ENCODE measurements at places on chromosomes 12 and 14.
A peak's percentile ranks its signal among the peaks of the same experiment; 100 is the strongest.

DNA sequence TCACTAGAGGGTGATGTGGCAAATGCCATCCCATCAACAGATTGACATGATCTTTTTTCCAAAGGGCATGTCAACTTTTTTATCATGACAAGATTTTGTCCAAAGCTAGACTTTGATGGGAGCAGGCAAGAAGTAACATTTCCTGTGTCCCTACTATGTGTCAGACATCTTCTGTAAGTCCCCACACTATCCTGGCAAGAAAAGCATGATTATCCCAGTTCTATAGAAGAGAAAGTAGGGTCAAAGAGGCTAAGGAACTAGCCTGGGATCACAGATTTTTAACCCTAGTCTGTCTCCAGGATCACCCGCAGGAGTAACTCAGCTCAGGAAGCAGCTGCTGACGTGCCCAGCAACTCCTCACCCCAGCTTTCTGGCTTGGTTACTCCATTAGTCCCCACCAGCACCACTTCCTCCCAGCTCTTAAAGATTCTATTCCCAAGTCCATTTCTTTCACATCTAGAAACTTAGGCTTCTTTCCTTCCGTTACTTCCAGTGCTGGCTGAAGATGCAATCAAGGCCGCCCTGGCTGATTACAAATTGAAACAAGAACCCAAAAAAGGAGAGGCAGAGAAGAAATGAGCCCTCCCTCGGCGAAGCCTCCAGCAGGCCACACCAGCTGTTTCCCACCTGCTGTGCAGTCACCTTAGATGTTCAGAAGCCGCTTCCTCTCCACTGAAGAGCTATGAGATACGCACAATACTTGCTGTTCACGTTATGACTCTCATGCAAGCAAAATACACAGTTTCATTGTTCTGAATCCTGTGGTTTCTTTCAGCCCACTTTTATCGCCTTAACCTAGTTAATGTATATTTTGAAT, 6.2 kb downstream of the ISCU start:
- DNase-seq = peak; percentile 30

DNA sequence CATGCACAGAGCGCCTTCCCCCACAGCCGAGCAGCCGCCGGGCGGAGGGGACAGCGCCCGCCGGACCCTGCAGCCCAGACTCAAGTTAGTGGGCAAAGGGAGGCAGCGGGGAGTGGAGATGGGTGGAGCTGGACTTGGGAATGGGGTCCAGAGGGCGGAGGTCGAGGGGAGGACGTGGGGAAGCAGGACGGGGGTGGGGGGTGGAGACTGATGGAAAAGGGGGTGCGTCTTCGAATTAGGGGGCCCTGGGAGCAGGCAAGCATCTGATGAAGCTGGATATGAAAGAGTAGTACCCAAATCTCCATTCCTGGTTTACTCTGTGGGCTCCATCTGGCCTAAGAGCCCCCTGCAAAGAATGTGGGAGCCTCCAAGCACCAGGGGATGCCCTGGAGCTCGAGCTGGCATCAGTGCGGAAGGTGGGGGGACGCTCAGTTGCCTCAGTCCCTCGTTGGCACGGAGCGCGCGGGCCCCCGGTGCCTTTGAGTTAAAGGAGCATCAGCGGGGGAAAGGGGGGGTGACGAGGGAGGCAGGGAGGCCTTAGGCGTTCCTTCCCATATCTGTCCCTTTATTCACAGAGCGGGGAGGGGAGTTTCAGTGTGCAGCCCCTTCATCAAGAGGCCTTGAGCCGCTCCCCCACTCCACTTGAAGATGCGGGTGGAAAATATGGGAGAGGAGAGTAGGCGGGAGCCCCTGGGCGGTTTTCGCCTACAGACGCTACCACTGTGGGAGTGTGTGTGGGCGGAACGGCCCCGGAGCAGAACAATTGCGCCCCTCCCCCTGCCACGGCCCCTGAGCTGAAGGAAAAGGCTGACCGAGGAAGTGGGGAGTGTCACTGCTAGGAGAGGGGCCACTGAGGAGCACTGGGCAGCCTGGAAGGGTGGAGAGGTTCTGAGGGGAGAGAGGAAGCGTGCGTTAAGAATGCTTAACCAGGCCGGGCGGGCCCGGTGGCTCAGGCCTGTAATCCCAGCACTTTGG, 644 bp downstream of the NAB2 start:
- peak; percentile 24 for DNase-seq

DNA sequence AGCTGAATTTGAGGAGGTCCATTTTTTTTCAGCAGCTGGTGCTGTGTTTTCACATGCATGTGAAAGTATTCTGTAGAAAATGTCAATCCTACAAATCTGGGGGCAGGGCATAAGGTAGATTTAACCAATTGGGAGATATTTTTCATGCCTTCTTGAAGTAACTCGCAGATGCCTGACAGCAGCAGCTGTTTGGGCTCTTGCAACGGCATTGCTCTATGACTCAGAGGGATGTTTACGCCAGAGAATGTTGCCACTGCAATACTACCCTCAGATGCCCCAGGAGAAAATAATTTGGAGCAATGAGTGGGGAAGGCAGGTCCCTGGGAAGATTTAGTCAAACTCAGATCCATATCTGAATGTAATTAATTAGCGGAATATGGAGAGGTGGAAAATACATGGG, 42.5 kb upstream of the MYBPC1 start:
- no peak for DNase-seq

- no peak for DNase-seq
These were observed 1.4 kb downstream of the MEG3 start for GRCh38 chr14:100827101-100828021.

GRCh38 chr14:103782376-103782775, 65.0 kb downstream of the PPP1R13B start:
- no peak for DNase-seq

DNA sequence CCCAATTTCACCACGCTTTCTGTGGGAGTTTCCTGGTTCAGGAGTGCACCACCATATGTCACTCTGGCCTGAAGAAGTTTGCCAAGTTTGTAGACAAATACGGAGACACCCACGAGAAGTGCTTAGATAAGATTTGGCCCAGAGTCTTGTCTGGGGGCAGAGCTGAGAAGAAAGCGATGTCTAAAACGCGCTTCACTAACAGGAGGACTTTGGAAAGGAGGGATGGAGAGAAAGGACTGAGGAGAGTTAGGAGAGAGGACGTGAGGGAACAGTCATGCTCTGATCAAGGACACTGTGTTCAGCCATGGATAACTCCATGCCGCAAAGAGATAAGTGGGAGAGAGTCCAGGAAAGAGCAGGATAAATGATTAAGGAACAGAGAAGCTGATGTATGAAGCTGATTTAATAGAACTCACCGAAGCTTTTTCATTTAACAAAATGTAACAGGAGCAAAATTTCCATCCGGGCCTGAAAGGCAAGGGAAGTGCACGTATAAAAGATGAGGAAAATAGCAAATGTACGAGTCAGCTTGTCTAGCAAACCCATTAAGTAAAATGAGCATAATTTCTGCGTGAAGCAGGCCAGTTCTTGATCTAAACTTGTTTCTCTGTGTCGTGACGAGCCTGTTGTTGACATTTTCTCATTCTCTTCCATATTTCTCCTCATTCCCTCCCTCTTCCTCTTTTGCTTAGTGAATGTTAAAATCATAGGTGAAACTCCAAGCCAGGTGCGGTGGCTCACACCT, 23.4 kb upstream of the MAP3K9 start:
- DNase-seq = no peak

- peak; percentile 5 for DNase-seq
These were observed 51.6 kb upstream of the SRP54 start for GRCh38 chr14:34931206-34931605.

DNA sequence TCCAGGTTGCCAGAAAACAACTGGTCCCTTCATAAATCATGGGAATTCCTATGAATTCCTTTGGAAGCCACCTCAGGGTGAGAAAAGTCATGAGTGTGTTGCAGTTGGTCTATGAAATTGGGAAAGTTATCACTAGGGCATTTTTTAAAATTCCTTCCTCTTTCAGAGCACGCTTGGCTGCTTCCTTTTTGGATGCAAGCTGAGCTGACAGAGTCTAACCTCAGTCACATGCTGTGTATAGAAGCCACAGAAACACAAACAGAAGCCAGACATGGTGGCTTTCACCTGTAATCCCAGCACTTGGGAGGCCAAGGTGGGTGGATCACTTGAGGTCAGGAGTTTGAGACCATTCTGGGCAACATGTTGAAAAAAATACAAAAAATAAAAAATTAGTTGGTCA, 21.7 kb upstream of the HELB start:
- no peak for DNase-seq

- no peak for DNase-seq
These were observed 32.6 kb upstream of the MAX start for GRCh38 chr14:65134651-65135579.

DNA sequence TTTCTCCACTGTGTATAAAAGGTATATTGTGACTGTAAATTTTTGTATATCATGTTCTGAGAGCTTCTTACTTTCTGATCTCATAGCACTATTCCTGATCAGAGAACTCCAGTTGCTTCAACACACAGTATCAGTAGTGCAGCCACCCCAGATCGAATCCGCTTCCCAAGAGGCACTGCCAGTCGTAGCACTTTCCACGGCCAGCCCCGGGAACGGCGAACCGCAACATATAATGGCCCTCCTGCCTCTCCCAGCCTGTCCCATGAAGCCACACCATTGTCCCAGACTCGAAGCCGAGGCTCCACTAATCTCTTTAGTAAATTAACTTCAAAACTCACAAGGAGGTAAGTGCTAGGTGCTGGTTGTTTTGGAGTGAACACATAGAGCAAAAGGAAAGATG, 30.9 kb downstream of the CKB start:
- DNase-seq = no peak

- no peak for DNase-seq
These were observed 882 bp upstream of the IL23A start for GRCh38 chr12:56337753-56338251.

GRCh38 chr14:33996462-33996861, 45.6 kb upstream of the EGLN3 start:
- no peak for DNase-seq

DNA sequence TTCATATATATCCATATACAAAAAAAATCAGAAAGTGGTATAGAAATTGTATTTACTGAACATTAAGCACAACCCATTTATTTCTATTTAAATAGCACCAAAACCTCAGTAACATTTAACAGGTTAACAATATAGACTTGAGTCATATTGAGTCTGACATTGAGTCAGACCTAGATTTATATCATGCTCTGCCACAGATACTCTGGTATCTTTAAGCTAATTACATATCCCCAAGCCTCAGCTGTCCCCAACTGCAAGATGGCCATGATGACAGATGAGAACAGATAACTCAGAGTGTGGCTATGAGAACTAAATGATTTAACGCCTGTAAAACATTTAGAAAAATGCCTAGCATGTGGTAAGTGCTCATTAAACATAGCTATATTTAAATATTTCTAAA, 40.3 kb downstream of the IFNG start:
- no peak for DNase-seq

- no peak for DNase-seq
These were observed 297.5 kb downstream of the RPAP3 start for GRCh38 chr12:47408171-47408871.

GRCh38 chr12:132206046-132206434, 61.8 kb downstream of the NOC4L start:
- no peak for DNase-seq

- DNase-seq = no peak
These were observed 115.4 kb downstream of the ZFP36L1 start for GRCh38 chr14:68677476-68677875.

DNA sequence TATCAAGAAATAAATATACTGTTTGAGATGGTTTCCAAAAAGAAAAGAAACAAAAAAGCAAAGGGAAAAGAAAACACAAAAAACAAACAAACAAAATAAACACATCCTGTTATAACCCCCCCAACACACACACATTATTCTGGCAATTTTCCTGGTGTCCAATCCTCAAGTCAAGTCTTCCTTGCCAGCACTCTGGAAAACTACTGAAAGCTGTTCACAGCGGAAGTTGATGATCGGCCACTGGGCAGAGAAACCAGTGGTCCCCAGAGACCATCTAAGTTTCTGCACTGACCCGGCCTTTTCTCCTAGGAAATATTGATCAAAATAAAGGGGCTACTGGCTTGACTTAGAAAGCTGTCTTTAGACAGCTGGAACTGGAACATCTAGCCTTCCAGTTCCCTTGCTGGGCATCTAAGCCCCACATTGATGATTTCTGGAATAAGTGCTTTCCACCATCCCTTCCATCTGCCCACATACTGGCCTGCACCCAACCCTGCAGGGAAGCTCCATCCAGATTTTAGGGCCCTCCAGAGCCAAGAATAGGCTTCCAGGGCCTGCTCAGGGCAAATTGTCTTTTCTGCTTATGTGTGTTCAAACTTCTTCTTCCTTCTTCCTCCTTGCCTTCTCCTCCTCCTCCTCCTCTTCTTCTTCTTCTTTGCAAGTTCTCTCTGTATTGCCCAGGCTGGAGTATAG, 11.6 kb upstream of the PPP1CC start:
- DNase-seq = no peak

- DNase-seq = no peak
These were observed 36.2 kb downstream of the ETV6 start for GRCh38 chr12:11685716-11686115.

- DNase-seq = no peak
These were observed 191.5 kb upstream of the BTG1 start for GRCh38 chr12:92337128-92337527.

DNA sequence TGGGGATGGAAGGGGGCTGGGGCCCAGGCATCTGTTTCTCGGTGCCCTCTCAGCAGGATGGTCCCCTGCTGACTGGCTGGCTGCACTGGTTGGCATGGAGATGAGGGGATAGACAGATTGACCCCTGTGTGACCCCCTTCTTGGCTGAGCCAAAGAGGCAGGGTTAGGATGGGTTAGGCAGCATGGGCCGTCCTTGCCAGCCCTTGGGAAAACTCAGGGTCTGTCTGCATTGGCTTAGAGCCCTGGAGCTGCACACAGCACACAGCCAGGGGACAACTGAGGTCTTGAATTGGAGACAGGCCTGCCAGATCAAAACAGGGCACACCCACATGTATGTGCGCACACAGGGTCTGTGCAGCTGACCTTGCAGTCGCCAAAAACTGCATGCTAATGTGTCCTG, 11.2 kb upstream of the LRP1-AS start:
- DNase-seq = no peak

GRCh38 chr12:111991946-111992345, 21.0 kb downstream of the TMEM116 start:
- no peak for DNase-seq

- peak; percentile 23 for DNase-seq
These were observed at the start of gene SOAT2 for GRCh38 chr12:53102883-53103807. Gene SOAT2, plus strand, starts transcription at chr12:53103486. Its CDS starts 92 bp downstream, at chr12:53103578.

GRCh38 chr12:104496336-104496735, 39.6 kb downstream of the CHST11 start:
- no peak for DNase-seq

DNA sequence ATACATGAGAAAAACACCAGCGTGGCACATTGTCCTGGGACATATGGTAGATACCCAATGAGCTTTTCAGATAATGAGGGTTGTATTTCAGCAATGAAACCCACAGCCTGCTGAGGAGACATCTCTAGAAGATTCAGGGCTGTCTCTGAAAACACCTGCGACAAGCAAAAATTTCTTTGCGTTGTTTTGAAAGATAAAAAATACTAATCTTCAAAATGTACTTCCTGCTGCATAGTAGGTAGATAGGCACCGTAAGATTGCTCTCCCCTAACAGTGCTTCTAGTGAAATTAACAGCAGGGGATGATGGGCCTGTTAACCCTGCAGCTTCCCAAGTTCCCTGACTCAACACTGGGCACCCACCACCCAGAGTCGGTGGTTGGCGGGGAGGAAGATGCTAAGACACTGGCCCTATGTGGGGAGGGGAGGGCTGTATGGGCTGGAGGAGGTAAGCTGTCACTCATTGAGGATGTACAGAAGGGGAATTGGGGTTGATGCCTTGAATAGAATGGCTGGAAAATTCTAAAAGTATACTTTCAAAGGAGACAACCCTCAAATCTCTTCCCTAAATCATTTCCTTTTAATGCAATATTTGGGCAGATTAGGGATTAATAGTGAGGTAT, 20.0 kb downstream of the ZFP36L1 start:
- DNase-seq = no peak

- DNase-seq = no peak
These were observed 55.8 kb downstream of the GALNT4 start for GRCh38 chr12:89468648-89469326.

All from T-helper 9 cell (primary cell).